ENCODE measurements at places on chromosomes 3 and 15. TPM values are rescaled to one million over a fixed set of nuclear protein-coding genes. Genes with fewer than 3 reads are reported as not detected.

DNA sequence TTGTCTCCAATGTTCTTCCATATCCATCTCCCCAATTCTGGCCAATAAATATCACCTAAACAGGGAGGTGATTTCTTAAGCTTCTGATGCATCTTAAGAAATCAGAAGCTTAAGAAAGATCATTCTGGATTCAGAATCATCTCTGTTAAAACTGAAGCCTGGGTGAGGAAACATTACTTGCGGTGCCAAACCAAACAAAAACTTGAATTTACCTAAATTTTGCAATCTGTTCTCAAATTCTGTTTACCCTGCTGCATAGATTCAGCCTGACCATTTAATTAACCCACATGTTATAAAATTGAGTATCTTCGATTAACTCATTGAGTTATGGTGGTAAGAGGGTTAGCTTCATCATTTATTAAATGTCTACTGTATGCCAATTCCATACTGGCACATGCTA lies 204.4 kb upstream of the ZNF385D start:
- no peak for DNase-seq

- DNase-seq, result no peak
Observed at GRCh38 chr15:89732451-89733172, 18.4 kb downstream of the MESP1 start.

GRCh38 chr3:100354850-100355249 lies 20.3 kb downstream of the NIT2 start:
- DNase-seq, result no peak

DNA sequence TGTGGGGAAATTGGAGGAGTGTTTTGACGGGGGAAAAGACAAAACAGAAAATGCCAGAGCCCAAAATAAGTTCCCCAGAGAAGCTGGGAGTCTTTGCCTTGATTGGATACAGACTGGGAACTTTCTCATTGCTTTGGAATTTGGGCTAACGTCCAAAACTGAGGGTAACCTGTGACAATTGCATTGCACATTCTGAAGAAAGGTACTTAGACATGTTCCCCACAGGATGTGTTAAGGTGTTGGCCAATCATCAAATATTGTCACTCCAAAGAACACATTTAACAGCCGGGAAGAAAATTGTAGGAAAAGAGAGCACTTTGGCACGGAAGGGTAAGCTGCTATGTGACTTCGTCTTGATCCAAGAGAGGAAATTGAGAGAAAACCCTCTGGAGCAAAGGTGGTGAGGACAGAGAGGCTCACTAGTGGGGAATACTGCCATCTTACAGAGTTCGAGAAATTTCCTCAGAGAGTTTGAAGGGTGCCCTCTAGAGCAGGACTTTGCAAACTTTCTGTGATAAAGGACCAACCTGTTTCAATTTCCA lies 619.5 kb upstream of the TBL1XR1 start:
- peak; percentile 43 for DNase-seq

The FBLN2 gene
- total RNA-seq, result 83.7 TPM

DNA sequence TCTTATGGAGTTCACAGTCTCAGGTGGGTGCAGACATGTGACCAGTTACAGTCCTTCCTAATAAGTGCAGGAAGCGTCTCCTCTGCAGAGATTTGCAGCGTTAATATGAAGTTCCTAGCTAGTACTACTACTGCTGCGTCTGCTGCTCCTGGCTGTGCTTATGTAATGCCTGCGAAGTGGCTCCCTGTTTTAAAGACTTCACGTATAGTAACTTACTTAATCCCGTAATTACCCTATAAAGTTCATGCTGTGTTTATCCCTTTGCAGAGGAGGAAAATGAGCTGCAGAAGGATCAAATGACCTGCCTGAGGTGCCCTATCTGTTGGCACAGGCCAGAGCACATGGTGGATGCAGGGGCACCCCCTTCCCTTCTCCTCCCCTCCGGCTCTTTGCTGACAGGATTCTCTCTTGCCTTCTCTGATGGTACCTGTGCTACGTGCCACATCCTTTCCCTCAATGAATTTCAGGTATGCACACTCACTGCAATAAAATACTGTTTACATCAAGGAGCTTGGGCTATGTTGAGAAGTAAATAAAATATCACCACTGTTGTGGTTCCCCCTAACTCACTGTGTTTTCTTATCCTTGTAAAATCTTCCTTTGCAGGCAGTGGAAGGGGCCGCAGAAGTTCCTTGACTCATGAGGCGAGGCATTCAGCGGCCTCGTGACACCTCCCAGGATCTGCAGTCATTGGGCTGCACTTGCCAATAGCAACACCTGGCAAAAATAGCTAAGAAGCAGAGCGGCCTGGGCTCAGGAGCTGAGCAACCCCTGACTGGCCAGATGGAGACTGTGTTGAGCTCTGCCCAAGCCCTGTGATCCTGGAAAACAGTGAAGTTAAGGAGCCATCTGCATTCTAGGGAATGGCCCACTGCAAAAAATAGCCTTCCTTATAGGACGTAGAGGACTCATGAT lies 188.9 kb upstream of the ATP10A start:
- peak; percentile 46 for DNase-seq

DNA sequence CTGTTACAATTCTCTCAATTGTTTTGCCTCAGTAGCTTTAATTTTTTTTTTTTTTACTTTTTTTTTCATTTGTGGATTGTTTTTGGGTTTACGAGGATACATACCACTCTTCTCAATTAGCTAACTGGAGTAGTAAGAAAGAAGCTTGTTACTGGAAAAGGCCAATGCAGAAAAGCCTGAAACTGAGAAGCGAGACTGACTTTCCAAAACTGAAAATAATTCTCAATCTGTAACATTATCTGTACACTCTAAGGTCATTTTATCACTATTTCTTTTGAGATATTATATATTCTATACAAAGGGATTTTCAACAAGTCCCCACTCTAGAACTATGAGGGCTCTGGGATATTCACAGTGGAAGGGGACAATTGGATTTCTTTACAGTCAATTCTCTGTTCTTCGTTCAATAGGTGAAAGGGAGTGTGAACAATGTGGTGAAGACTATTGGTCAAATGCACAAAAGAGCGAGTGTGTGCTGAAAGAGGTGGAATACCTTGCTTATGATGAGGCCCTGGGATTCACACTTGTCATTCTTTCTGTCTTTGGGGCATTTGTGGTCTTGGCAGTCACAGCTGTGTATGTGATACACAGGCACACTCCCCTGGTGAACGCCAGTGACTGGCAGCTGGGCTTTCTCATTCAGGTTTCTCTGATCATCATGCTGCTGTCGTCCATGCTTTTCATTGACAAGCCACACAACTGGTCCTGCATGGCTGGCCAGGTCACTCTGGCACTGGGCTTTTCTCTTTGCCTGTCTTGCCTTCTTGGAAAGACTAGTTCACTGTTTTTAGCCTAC lies 83.9 kb upstream of the KCNAB1 start:
- no peak for DNase-seq

The TNNC1 gene
- total RNA-seq, result 0.46 TPM

The RARRES1 gene
- 0.24 TPM for total RNA-seq

DNA sequence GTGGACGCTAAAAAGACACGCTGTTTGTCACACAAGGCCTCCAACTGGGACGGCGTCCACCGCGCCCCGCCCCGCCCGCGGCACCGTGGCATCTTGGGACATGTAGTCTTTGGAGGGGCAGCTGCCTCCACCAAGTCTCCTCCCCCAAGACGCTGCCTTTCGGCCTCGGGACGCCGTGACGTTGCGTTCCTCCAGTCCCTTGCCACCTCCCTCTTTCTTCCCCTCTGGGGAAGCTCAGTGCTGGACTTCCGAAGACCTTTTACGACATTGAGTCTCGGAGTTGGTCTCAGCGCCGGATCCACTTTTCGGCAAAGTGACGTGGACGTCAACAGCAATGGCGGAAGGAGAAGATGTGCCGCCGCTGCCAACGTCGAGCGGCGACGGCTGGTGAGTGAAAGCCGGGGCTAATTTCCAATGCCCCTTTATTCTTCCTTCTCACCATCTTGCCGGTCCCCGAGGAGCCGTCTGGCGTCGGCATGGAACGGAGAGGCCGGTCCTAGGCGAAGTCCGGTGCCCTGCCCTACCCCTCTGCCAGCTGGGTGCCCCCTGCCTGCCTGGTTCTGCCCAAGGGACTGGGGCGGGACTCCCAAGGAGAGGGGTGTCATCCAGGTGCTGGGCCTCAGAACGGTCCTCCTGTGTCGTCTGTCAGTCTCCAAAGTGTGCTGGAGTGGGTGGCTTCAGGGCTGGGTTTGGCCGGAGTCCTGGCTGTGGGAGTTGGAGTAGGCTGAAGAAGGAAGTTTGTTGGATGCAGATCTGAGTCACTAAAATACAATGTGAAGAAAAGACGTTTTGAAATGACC lies at the start of gene TBC1D23:
Gene TBC1D23, plus strand, starts transcription at position 308 of the 800 bp plus-strand sequence. Its CDS starts 27 bp downstream, at position 335.
- DNase-seq, result peak; percentile 100

The C3orf70 gene
- 0.06 TPM for total RNA-seq

The FBXW12 gene
- not detected for total RNA-seq

GRCh38 chr3:12558706-12559105 lies 1.8 kb downstream of the MKRN2 start:
- no peak for DNase-seq

GRCh38 chr15:84859144-84859543 lies 25.3 kb upstream of the SLC28A1 start:
- DNase-seq, result no peak

- DNase-seq, result peak; percentile 92
Observed at GRCh38 chr15:39579487-39580116, 1.3 kb upstream of the THBS1 start.

The ZSCAN2 gene
- 5.2 TPM for total RNA-seq

The LDHAL6B gene
- total RNA-seq, result not detected

The CD200R1 gene
- not detected for total RNA-seq

DNA sequence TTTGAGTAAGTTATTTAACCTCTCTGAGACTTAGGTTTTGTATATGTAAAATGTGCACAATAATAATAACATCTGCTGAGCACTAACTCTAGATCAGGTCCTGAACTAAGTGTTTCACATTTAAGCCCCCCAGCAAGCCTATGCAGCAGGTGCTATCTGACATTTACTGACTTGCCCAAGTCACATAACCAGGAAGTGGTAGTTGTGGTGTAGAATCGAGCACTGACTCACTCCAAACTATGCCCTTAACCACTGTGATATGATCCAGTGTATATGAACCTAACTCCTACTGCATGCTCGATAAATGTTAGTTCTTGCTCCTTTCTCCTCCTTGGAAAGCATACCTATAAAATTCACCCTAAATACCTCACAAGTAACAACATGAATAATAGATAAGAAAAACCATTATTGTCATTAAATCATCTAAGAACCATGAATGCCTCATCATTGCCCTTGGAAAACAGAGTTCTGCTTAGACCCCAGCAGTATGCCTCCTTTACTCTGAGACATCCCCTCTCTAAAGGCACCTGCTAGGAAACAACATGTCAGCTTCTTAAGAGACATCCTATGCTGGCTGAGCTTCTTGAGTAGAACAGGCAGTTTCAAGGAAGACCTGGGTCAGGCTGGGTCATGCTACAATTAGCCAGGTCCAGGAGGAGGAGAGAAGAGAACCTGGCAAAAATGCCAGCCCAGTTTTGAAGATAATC lies 3.0 kb upstream of the SHC4 start:
- DNase-seq, result peak; percentile 66

DNA sequence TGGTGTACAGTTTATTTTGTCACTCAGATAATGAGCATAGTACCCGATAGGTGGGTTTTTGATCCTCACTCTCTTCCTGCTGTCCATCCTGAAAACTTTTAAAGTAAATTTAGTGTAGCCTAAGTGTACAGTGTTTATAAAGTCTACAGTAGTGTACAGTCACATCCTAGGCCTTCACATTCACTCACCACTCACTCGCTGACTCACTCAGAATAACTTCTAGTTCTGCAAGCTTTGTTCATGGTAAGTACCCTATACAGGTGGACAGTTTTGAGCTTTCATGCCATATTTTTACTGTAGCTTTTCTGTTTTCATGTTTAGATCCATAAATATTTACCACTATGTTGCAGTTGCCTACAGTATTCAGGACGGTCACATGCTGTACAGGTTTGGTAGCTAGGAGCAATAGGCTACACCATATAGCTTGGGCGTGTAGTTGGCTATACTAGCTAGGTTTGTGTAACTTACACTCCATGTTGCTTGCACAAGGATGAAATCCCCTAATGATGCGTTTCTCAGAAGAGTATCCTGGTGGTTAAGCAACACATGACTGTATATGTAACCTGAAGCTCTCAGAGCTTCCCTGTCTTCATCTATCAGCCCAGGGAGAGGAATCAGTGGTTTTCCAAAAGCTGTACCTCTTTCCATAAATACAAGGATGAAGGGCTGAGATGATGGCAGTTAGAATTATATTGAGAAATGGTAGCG lies 87.6 kb upstream of the SLC25A26 start:
- peak; percentile 79 for DNase-seq

DNA sequence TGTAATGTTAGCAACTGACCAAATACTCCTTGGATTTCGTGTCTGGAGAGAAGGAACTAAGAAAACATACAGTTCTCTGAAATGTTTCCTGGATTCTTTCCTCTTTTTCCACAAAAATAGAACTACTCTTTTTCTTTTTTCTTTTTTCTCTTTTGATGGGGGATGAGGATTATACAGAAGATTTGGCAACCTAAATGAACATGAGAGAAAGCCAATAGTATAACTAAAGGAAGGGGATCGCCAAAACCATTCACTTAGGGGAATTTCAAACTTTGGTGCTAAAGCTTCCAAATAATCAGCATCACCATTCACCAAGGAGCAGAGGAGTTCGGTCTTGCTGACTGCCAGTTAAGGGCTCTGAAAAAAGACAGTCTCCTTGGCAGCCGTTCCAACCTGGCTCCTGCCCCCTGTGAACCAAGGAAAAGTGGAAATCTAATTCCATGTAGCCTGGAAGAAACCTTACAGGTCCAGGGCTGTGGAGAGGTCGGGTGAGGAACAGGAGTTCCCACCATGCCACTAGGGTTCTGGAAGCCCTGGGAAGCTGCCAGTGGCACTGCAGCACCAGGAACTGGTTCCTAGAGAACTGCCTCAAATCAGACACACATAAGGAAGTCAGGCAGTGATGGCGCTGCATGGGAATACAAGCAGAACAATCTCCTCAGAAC lies 176.9 kb downstream of the TNIK start:
- DNase-seq, result no peak

The RETNLB gene
- total RNA-seq, result not detected

- peak; percentile 35 for DNase-seq
Observed at GRCh38 chr3:15356176-15356575, 23.8 kb upstream of the SH3BP5 start.

DNA sequence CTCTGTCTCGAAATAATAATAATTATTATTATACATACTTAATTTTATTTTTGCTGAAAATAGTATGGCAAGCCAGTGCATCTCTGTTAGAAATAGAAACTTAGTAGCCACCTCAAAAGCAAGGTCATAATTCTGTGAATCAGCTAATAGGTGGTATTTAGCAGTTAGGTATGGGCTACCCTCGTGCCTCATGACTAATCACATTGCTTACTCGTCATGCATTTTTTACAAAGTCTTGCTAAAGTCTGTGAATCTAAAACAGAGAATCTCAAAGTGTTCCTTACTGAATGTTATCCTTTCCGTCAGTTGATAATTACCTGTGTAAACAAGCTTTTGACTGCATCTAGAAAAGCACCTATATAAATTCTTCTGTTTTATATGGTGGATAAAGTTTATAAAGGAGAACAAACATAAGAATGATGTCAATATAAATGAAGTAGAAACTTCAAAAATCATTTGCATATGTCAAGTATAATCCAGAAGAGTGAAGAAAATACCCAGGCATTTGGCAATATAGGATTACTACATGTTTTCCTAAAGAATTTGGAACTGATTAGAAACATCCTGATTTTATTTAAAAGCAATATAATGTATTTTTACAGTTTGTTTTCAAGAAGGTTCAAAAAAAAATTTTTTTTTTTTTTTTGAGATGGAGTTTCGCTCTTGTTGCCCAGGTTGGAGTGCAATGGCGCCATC lies 6.2 kb downstream of the PPARG start:
- peak; percentile 80 for DNase-seq
